GM23248 (cell line): ENCODE measurements at places on chromosomes 12 and 14. TPM values are rescaled to one million over a fixed set of nuclear protein-coding genes. Genes with fewer than 3 reads are reported as not detected.

ISM2 gene
- total RNA-seq = 2.6 TPM in 1 of 2 replicates, not detected in the other

- H3K27ac ChIP-seq = no peak overlapping the region
- peak overlapping the region; percentile 41 for H3K4me3 ChIP-seq
- peaks cover 26% of the 10 kb centered on the region for H3K27me3 ChIP-seq
- H3K4me1 ChIP-seq = no peaks in the 10 kb centered on the region
- H3K36me3 ChIP-seq = peaks cover 5% of the 10 kb centered on the region; the same call in 1 of the 2 replicates
- DNase-seq = peak; percentile 55
These were observed 6.2 kb downstream of the AMN start for GRCh38 chr14:102928412-102929240.

- no peak overlapping the region for H3K4me3 ChIP-seq
- no peak overlapping the region for H3K27ac ChIP-seq
- no peaks in the 10 kb centered on the region for H3K36me3 ChIP-seq
- H3K27me3 ChIP-seq = no peaks in the 10 kb centered on the region
- no peaks in the 10 kb centered on the region for H3K4me1 ChIP-seq
- no peak for DNase-seq
These were observed 19.3 kb upstream of the TUBA1A start for GRCh38 chr12:49208146-49208545.

- H3K36me3 ChIP-seq = no peaks in the 10 kb centered on the region
- no peaks in the 10 kb centered on the region for H3K4me1 ChIP-seq
- no peaks in the 10 kb centered on the region for H3K27me3 ChIP-seq
- H3K27ac ChIP-seq = no peak overlapping the region
- no peak overlapping the region for H3K4me3 ChIP-seq
These were observed 21.7 kb downstream of the PAPLN start for GRCh38 chr14:73258845-73259611.
